Stimulated activated CD8-positive, alpha-beta memory T cell treated with anti-CD3 and anti-CD28 coated beads, Interleukin-2, amount 100 ng/mL, for 48 hours (primary cell): ENCODE measurements at places on chromosomes 7 and 10.

GRCh38 chr7:6167587-6168476 lies 104.6 kb downstream of the CYTH3 start:
- DNase-seq = no peak

DNA sequence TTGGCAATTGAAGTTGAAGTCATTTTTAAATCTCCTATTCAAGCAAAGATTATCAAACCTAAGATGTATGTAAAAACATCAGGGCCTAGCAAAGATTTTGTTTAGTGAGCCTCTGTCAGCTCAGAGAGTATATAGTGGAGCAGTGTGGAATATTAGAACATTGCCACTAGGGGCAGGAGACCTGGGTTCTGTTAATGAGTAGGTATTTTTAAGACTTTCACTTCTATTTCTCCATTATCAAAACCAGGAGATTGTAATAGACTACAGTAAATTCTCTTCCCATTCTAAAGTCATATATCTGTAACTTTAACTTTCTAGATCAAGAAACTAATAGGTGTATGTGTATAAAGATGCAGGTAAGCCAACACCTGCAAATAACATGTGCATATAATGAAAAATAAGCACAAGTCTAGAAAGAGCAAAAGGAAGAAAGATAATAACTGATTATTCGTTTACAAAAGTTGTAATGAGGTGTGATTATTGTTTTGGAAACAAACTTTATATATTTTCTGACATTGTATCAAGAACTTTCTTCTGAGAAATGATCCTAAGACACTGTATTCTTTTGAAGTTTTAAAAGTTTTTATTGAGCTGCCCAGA lies 64.4 kb downstream of the KCND2 start:
- no peak for DNase-seq

GRCh38 chr7:44224974-44225565 lies 24.3 kb downstream of the YKT6 start:
- DNase-seq = no peak

- peak; percentile 17 for DNase-seq
Observed at GRCh38 chr7:123748171-123748733, 551 bp downstream of the WASL start.

DNA sequence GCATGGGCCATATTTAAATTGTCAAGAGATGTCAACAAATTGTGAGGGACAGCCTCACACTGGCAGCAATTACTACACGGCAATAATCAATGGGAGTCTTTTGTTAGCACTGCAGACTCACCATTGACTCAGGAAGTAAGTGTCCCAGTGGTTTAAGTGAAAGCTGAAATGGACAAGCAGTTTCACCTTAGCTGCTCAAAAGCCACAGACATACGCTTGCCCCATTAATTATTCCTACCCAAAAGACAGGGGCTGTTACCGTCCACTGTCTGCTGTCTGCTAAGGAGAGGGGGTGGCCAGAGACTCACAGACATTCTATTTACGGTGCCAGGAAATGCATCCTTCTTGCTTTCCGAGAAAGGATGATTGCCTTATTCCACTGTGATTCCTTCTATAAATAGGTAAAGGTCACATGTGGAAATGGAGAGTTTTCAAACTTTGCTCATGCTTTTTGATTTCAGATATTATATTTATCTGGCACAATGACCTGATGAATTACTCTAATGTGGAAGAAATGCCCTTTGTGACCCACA lies 309.7 kb upstream of the NFE2L3 start:
- no peak for DNase-seq

GRCh38 chr7:96093435-96093834 lies 228.5 kb downstream of the SLC25A13 start:
- no peak for DNase-seq
